ENCODE measurements at places on chromosomes 16 and 17.

DNA sequence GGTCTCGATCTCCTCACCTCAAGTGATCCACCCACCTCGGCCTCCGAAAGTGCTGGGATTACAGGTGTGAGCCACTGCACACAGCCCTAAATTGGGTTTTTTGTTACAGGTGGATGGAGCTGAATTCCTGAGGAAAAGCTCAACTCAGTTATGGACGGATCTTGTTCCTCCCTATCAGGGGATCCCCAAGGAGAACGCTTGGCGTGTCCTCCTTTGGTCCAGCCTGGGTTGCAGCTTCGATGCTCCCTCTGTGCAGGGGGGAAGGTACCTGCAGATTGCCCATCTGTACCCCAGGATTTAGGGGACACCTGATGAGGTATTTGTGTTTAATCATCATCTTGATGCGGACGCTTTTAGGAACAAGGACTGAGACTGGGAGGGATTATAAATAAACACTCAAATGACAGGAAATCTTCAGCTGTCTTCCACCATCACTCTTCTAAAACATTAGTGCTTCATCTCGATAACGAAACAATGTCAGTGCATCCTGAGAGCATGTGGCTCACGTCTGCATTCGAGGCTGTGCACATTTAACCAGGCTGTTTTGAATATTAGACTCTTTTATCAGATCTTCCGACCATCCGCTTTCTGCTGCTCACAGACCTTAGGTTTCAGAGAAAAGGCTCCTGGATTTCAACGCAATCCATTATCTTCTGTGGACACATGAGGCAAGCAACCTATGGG lies 18.2 kb upstream of the MEIOB start:
- DNase-seq, result no peak

DNA sequence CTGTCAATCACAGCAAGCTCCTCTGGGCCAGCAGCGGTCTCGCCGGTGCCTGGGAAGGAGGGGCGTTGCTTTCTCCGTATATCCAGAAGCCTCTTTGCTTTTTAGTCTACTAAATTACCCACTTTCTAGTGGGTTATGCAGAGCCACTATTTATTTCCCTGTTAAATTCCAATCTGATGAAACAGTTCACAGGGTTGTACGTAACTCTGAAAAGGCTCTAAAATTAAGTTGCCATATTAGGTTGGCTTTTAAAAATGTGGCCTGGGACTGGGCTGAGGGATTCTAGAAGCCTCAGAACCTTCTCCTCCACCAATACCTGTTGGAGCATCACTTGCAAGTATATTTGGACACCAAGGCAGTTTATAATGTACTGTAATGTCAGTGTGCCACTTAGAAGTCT lies 27.2 kb downstream of the MARCHF10 start:
- DNase-seq, result no peak

DNA sequence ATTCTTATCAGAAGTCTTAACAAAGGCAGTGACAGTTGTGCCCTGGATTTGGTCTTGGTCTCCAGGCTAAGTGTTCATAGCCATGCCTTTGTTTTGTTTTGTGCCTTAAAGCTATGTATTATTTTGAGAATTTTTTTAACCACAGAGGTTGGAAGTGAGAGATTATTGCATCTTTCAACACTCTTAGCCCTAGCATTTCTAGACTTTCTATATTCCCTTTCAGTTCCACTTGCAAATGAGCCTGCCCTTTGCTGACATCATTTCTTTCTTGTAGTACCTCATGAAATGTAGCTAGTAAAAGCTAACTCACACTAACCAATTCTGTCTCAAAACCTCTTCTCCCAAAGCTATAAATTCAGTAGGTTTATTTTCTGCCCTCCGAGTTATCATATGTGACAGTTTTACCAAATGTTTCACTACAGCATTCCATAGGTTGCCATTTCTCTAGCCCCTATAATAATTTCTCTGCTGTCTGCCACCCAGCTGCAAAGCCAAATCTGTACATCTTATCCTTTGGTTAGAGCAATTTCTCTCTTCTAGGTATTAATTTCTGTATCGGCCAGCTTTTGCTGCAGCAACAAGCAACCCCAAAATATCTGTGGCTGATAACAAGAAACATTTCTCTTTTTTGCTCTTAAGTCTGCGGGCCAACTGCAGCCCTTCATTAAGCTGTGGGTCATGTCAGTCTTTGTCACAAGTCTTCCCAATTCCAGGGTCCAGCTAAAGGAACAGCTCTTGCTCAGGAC lies 14.2 kb upstream of the CCL1 start:
- no peak for DNase-seq

GRCh38 chr17:45791935-45792334 lies 7.8 kb downstream of the CRHR1 start:
- no peak for DNase-seq

DNA sequence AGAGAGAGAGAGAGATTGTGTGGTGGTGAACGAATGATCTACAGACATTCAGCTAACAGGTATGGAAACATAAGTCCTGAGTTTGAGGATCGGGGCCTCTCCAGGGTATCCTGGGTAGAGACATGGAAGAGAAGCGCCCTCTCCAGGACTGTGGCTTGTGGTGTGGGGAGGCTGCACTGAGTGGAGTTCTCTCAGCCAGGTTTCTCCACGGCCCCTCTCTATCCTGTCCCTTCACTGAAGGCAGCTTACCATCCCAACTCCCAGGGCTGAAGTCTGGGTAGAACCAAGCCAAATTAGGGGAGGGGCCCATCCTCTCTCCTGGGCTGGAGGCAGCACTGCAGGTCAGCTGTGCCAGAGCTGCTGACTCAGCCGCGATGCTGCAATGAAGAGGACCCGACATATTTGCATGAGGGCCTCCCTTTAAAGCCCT lies 6.2 kb downstream of the C1QL1 start:
- no peak for DNase-seq

DNA sequence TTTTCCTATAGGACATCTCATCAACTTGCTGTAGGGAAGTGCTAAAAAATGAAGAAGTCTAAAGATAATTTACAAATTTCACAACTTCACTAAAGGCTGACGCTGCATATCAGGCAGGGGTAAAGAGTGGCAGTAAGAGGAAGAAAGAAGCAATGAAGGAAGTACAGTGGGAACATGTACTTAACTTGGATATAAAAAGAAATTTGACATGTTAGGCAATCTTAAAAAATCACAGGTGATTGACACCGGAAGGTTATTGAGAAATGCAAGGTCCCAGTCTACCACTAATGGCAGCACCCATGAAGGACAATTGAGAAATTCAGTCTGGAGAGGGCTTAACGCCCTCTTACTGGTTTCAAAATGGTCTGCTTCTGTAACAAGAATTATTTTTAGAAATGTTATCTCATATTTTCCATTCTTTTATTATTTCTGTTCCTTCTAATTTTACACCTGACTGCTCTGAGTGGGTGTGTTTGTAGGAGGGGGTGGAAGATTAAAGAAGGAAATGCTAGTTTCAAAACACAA lies 358.1 kb downstream of the KCNJ2 start:
- DNase-seq, result no peak

- DNase-seq, result no peak
These were observed 33.9 kb downstream of the FZD2 start for GRCh38 chr17:44591206-44591605.

DNA sequence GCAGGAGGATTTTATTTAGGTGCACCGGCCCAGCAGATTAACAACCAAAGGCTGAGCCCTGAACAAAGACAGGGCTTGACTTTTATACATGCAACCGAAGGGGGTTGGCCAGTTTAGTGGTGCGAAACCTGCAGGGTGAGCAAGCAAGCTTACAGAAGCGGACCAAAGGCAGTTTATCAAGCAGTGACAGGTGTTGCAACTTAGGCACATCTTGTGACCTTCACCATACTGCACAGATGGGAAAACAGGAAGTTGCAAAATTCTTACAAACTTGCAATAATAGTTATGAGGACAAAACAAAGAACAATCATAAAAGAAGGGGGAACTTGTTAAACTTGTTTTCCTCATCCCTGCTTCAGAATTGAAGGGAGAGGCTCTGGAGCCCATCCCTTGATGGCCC lies 1265.1 kb downstream of the CDH8 start:
- DNase-seq, result no peak

DNA sequence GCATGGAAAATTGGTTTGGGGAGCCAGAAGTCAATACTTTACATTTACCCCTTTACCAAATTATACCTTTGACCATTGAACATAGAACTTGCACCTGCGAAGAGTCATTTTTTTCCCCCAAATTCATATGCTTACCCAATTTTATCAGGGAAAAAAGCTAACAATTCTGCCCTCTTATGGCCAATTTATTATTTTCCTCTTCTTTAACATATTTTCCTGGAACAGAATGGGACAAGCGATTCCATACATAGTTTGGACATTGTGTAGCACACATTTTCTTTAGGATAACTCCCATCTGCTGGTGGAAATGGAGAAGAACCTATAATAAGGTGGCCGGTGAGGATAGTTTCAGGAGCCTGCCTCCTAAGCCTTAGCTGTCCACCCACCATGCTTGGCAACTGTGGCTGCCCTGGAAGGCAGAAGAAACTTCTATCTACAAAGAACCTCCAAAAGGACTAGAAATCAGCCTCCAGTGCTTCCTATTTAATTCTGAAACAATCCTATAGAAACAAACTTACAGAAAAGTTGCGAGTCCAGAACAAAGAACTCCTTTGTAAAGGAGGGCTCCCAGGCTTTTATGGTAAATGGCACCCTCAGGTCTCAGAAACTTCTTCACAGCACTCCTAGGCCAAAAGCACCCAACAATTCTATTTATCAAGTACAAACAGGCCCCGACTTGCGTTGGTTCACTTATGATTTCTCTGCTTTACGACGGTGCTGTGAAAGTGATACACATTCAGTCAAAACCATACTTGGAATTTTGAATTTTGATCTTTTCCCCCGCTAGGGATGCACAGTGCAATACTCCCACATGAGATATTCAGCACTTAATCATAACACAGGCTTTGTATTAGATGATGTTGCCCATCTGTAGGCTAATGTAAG lies 64.1 kb upstream of the CACNG4 start:
- DNase-seq, result peak; percentile 3

- peak; percentile 12 for DNase-seq
These were observed 27.1 kb upstream of the IL21R start for GRCh38 chr16:27374804-27375425.

DNA sequence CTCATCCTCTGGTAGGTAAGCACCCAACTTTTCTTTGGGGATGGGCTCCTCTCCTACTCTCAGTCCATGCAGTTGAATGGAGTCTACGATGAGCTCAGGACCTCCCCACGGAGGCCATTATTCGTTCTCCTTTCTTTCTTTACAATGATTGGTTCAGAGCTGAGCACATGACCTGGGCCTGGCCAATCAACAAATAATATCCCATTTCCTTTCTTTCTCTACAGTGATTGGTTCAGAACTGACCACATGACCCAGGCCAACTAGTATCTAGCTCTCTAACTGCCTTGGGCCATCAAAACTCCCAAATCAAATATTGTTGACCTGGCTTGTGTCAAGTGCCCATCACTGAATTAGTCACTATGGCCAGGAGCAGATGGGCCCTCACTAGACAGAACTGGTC lies 129.2 kb downstream of the USP31 start:
- no peak for DNase-seq

DNA sequence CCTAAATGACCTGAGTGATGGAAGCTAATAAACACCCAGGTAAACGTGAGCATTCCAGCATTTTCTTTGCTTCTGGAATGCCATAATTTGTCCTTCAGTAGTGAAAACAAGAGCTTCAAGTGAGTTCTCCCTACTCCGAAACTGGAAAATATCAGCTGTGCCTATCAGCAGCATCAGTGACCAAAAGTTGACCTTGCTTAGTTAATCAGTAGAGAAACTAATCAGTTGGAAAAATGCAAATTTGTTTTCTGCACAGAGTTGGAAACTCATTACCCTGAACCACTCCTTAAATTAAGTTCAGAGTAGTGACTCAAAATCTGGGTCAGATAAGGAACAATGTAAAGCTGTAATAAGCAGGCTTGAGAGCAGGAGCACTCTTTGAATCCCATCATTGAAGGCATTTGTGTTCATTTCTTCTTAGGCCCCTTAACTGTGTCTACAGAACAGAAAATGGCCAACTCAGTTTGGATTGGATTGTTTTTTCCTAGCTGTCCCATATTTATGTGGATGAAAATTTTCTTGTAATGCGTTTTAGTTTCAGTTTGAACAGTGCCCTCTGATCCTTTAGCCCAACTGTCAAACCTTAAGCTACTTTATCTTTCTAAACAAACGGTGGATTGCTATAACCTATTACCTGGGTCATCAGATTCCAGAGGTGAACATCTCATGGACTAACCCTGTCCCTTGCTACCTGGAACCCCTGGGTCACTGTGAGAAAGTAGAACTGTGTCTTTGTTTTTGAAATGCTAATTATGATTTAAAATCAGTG lies 290.4 kb downstream of the TOX3 start:
- DNase-seq, result no peak

All from NCI-H748 treated with DMSO at 0.1 percent for 48 hours (cell line).